Activated CD4-positive, alpha-beta memory T cell treated with anti-CD3 and anti-CD28 coated beads, Interleukin-2, amount 10 ng/mL, durations not matched to agents 7 days and 5 days (primary cell): ENCODE measurements at places on chromosomes 2 and 18. TPM values are rescaled to one million over a fixed set of nuclear protein-coding genes. Genes with fewer than 3 reads are reported as not detected.

GRCh38 chr18:54279477-54280219 lies 10.3 kb downstream of the POLI start:
- no peaks in the 10 kb centered on the region for H3K27me3 ChIP-seq
- H3K4me3 ChIP-seq = no peak overlapping the region
- DNase-seq = no peak
- peaks cover 52% of the 10 kb centered on the region for H3K36me3 ChIP-seq
- H3K27ac ChIP-seq = no peak overlapping the region

DNA sequence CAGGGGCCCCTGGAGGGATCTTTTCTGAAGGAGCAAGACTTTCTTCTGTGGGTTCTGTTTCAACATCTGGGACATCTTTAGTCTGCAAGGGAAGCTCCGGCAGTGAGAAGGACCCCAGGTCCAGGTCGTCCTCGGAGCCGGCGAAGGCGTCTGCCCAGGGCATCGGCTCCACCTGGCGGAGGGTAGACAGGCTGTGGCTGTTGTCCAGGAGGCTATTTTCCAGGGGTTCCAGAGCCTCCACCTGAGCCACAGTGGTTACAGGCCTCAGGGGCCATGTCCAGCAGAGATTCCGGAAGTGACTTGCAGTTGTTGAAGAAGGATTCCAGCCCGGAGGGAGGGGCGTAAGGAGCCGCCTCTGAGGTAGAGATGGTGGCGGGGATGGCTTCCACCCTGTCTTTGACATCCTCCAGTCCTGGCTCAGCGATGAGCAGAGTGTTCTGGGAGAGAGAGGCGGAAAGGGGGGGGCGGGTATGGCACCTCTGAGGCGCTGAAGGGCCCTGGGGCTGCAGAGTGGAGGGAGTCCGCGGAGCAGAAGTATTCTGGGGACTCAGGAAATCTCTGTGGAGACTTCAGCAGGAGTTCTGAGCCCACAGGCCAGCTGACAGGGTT lies 891.3 kb upstream of the LRRTM1 start:
- no peak for DNase-seq
- no peak overlapping the region for H3K4me3 ChIP-seq
- no peaks in the 10 kb centered on the region for H3K36me3 ChIP-seq
- H3K27me3 ChIP-seq = no peaks in the 10 kb centered on the region
- H3K4me1 ChIP-seq = no peaks in the 10 kb centered on the region

GRCh38 chr18:2971741-2972552 lies 41.0 kb downstream of the LPIN2 start:
- peak overlapping the region; percentile 94 for H3K27ac ChIP-seq
- H3K27me3 ChIP-seq = no peaks in the 10 kb centered on the region
- peak overlapping the region; percentile 69 for H3K4me3 ChIP-seq

GRCh38 chr18:33113416-33113815 lies 327.1 kb downstream of the CCDC178 start:
- no peak overlapping the region for H3K27ac ChIP-seq
- H3K27me3 ChIP-seq = no peaks in the 10 kb centered on the region
- H3K4me1 ChIP-seq = no peaks in the 10 kb centered on the region
- H3K36me3 ChIP-seq = no peaks in the 10 kb centered on the region
- no peak overlapping the region for H3K4me3 ChIP-seq

- H3K4me1 ChIP-seq = no peaks in the 10 kb centered on the region
- H3K27ac ChIP-seq = no peak overlapping the region
- H3K27me3 ChIP-seq = no peaks in the 10 kb centered on the region
- H3K4me3 ChIP-seq = no peak overlapping the region
- H3K36me3 ChIP-seq = no peaks in the 10 kb centered on the region
Measured at GRCh38 chr2:193584522-193584938, 1389.8 kb upstream of the TMEFF2 start.

DNA sequence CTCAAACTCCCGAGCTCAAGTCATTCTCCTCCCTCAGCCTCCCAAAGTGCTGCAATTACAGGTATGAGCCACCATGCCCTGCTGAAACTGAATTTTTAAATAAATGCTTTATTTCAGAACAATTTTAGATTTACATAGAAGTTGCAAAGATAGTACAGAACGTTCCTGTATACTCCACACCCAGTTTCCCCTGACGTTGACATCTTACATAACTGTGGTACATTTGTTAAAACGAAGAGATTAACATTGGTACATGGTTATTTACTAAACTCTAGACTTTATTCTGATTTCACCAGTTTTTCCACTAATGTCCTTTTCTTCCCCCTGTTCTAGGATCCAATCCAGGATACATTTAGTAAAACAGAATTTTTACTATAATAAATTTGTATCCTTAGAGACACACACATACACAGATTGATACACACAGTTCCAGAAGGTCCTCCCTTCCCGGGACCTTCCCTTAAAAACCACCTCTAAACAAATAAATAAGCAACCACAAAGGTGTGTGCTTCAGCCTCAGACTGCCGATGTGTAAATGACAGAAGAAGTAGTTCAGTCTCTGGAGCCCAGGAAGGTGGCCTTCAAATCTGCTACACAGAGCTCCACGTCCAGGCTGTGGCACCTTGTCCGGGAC lies 6.9 kb downstream of the NEU2 start:
- peaks cover 4% of the 10 kb centered on the region for H3K27me3 ChIP-seq
- H3K36me3 ChIP-seq = no peaks in the 10 kb centered on the region
- H3K4me3 ChIP-seq = no peak overlapping the region

Gene AMER3
- not detected for total RNA-seq

Gene PRSS56
- not detected for total RNA-seq

Gene VIL1
- not detected for total RNA-seq

Gene C1QL2
- total RNA-seq = not detected
